K562 (cell line): ENCODE measurements at places on chromosomes 12 and 14.

DNA sequence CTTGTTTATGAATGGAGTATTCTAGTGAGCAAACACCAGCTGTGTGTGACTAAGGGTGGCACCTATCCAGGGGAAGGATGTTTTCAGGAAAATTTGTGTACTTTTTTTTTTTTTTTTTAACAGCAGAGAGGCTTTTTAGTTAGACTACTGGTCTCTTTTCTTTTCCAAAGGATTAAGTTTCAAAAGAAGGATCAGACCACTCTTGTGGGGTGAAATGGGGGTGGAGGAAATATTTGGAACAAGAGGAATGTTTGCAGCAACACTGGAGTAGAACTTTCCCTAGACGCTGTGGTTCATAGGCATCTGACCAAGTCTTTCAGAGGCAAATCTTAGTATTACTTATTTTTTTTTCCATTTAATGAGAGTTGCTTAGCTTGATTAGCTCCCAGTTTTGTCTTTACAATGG lies 21.1 kb downstream of the NUBPL start:
- H3K4me3 ChIP-seq = no peak overlapping the region
- no peak for DNase-seq
- no peaks in the 10 kb centered on the region for H3K4me1 ChIP-seq
- no peak overlapping the region for H3K27ac ChIP-seq
- H3K27me3 ChIP-seq = no peaks in the 10 kb centered on the region

DNA sequence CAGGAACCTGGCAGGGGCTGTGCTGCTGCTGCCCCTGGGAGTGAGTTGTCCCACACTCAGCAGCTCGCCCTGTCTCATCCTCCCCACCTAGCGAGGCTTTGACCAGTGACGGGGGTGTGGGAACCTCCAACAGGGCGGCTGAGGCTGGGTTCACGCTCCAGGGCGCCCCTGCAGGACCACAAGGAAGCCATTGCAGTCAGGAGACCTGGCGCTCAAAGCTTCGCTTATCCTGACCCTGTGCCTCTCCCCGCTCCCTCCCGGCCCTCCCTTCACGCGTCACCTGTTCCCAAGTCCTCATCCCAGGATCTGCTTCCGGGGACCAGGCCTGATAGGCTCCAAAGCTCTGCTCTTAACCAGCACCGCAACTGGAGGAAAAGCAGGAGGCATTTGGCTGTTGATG lies 272.0 kb upstream of the SFSWAP start:
- H3K27ac ChIP-seq = no peak overlapping the region; the same call in 2 of the 3 replicates
- H3K36me3 ChIP-seq = no peaks in the 10 kb centered on the region
- H3K4me1 ChIP-seq = peaks cover 20% of the 10 kb centered on the region; the same call in 2 of the 3 replicates
- H3K4me3 ChIP-seq = no peak overlapping the region
- no peaks in the 10 kb centered on the region for H3K27me3 ChIP-seq

- no peak overlapping the region for H3K4me3 ChIP-seq
- no peak for DNase-seq
- H3K27me3 ChIP-seq = no peaks in the 10 kb centered on the region
- H3K4me1 ChIP-seq = no peaks in the 10 kb centered on the region
- H3K27ac ChIP-seq = no peak overlapping the region
- no peaks in the 10 kb centered on the region for H3K36me3 ChIP-seq
Observed at GRCh38 chr14:35897616-35898111, 71.5 kb downstream of the BRMS1L start.

DNA sequence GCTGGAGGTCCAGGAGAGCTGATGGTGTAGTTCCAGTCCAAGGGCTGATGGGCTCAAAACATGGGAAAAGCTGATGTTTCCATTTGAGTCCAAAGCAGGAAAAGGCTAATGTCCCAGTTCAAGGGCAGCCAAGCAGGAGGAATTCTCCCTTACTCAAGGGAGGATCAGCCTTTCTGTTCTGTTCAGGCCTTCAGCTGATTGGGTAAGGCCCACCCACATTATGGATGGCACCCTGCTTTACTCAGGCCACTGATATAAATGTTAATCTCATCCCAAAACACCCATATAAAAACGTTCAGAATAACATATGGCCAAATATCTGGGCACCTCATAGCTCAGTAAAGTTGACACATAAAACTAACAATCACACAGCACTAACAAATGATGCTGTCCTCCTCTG lies 64.1 kb downstream of the SAMD4A start:
- H3K27ac ChIP-seq = no peak overlapping the region
- no peak for DNase-seq
- H3K4me1 ChIP-seq = no peaks in the 10 kb centered on the region

- H3K27me3 ChIP-seq = no peaks in the 10 kb centered on the region
- no peak for DNase-seq
- no peak overlapping the region for H3K4me3 ChIP-seq
- no peaks in the 10 kb centered on the region for H3K4me1 ChIP-seq
- no peaks in the 10 kb centered on the region for H3K36me3 ChIP-seq
- H3K27ac ChIP-seq = no peak overlapping the region
Observed at GRCh38 chr14:98189062-98189461, 1082.9 kb downstream of the BCL11B start.

GRCh38 chr14:32311294-32312009 lies 17.6 kb upstream of the AKAP6 start:
- no peaks in the 10 kb centered on the region for H3K27me3 ChIP-seq
- no peaks in the 10 kb centered on the region for H3K4me1 ChIP-seq
- H3K27ac ChIP-seq = no peak overlapping the region

DNA sequence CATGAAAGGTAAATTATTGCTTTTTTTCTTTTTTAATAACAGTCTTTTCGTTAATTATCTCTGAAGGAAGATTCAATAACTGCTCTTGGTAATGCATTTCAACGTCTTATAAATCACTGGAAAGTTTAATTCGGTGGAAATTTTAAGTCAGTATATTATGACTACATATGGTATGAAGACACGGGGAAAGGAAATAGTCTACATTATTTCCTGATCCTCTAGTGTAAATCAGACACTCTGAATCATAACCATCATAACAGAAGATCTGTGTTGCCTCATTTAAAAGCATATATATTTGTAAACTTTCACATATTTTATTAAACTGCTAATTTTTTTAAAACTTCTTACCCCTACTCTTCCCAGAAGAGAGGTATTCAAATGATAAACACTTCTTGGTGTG lies 53.7 kb downstream of the EFCAB11 start:
- H3K36me3 ChIP-seq = no peaks in the 10 kb centered on the region
- no peak for DNase-seq
- H3K4me3 ChIP-seq = no peak overlapping the region
- H3K4me1 ChIP-seq = no peaks in the 10 kb centered on the region
- no peak overlapping the region for H3K27ac ChIP-seq

DNA sequence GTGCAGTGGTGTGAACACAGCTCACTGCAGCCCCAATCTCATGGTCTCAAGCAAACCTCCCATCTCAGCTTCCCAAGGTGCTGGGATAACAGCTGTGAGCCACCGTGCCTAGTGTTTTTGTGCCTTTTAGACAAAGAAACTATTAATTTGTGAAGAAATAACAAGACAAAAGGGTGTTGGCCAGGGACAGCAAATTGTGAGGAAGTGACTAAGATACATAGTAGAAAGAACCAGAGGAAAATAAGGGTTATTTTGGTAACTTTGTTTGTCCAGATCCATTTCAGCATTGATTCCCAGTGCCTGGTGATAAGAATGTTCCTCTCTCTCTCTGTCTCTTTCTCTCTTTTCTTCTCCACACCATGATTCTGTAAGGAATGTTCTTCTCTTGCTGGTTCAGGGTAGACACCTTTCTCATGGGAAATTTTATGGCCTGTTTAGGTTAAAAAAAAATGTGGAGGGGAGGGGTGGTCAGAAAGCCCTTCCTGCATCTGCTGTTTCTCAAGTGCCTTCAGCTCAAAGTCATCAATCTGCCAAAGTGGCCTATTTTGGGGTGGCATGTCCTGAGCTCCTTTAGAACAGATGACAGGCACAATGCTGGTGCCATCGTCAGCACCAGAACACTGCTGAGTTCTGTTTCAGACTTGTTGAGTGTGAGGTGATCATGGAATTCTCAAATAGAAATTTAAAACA lies 184.4 kb upstream of the EEA1 start:
- H3K36me3 ChIP-seq = no peaks in the 10 kb centered on the region
- no peak for DNase-seq
- no peaks in the 10 kb centered on the region for H3K27me3 ChIP-seq
- peaks cover 12% of the 10 kb centered on the region for H3K4me1 ChIP-seq

DNA sequence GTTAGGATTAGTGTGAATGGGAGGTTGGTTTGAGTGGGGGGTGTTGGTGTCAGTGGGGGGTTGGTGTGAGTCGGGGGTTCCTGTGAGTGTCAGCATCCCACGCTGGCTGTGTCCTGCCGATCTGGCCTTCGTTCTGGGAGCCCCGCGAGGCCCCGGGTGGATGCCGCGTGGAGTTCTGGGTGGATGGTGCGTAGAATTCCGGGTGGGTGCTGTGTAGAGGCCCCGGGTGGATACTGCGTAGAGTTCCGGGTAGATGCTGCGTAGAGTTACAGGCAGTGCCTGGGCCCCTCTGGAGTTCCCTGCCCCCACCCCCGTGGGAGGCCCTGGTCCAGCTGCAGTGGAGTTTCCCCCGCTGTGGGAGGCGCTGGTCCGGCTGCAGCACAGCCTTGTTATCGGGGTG lies 8.7 kb downstream of the NOC4L start:
- no peak for DNase-seq
- H3K4me3 ChIP-seq = no peak overlapping the region
- H3K27ac ChIP-seq = no peak overlapping the region
- no peaks in the 10 kb centered on the region for H3K27me3 ChIP-seq
- H3K36me3 ChIP-seq = peaks cover 47% of the 10 kb centered on the region

- no peaks in the 10 kb centered on the region for H3K27me3 ChIP-seq
- peaks cover 16% of the 10 kb centered on the region for H3K4me1 ChIP-seq
- DNase-seq = peak; percentile 39
- peaks cover 41% of the 10 kb centered on the region for H3K36me3 ChIP-seq
- no peak overlapping the region for H3K4me3 ChIP-seq
Observed at GRCh38 chr12:50101663-50102062, 2.1 kb upstream of the GPD1 start.

DNA sequence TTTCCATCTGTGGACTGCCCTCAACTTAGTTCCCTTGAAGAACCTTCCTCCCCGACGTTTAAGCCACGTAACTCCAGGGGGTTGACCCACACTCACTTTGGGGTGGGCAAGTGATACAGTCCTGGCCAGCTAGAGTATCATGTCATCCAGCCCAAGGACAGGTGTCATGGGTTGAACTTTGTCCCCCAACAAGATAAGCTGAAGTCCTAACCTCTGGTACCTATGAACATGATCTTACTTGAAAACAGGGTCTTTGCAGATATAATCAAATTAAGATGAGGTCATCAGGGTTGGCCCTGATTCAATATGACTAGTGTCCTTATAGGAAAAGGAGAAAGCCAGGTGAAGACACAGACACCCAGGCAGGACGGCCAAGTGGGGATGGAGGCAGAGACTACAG lies 68.6 kb downstream of the ITPK1 start:
- no peak overlapping the region for H3K27ac ChIP-seq
- no peak for DNase-seq
- H3K36me3 ChIP-seq = no peaks in the 10 kb centered on the region
- peaks cover 33% of the 10 kb centered on the region for H3K4me1 ChIP-seq
- H3K4me3 ChIP-seq = no peak overlapping the region
- H3K27me3 ChIP-seq = no peaks in the 10 kb centered on the region

GRCh38 chr12:54217774-54218241 lies 29.0 kb upstream of the SMUG1 start:
- no peaks in the 10 kb centered on the region for H3K36me3 ChIP-seq
- no peak for DNase-seq
- H3K4me1 ChIP-seq = peaks cover 36% of the 10 kb centered on the region; the same call in 2 of the 3 replicates
- no peaks in the 10 kb centered on the region for H3K27me3 ChIP-seq
- no peak overlapping the region for H3K27ac ChIP-seq
- no peak overlapping the region for H3K4me3 ChIP-seq

- no peaks in the 10 kb centered on the region for H3K27me3 ChIP-seq
- H3K36me3 ChIP-seq = no peaks in the 10 kb centered on the region
- no peak overlapping the region for H3K27ac ChIP-seq
- no peak overlapping the region for H3K4me3 ChIP-seq
- no peaks in the 10 kb centered on the region for H3K4me1 ChIP-seq
- no peak for DNase-seq
Observed at GRCh38 chr12:10101648-10102220, 2.9 kb upstream of the CLEC1A start.

GRCh38 chr12:75568801-75569200 lies 57.4 kb upstream of the KRR1 start:
- H3K4me3 ChIP-seq = no peak overlapping the region
- no peak for DNase-seq
- no peaks in the 10 kb centered on the region for H3K36me3 ChIP-seq
- H3K27ac ChIP-seq = no peak overlapping the region
- H3K4me1 ChIP-seq = no peaks in the 10 kb centered on the region

DNA sequence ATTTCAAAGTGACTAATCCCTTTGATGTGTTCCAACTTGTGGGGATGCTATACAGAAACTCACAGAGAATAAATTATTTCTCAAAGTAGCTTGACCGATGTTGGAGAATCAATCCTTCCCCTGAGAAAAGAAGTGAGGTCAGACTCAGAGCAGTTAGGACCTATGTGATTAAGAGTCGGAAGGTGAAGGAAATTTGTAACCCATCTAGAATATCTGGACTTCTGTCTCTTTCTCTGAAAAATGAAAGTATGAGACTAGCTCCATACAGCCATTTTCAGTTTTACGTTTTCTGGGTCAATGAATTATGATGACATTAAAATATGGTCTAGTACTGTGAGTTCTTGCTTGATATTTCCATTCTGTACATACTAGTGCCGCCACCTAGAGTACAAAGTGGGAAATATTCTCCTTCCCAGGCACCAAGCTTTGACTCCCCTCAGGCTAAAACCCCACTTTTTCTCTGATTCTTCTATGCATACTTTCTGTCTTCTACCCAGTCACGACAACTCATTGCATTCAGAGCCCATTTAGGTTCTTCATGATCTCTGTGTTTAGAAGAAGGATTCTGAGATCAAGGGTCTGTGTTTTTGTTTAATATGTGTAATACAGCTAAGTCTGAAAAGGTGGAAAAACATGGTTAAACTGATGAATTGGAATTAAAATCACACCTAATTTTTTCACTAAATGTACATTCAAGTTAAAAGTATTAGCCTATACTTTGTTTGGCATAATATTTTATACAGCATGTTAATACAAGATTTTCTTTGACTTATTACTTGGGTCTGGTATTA lies 6.9 kb upstream of the NTS start:
- no peaks in the 10 kb centered on the region for H3K4me1 ChIP-seq
- H3K27ac ChIP-seq = no peak overlapping the region
